ENCODE measurements at places on chromosomes 6 and 20.

GRCh38 chr6:140897349-140897748, 1235.4 kb upstream of the GJE1 start:
- DNase-seq, result no peak

DNA sequence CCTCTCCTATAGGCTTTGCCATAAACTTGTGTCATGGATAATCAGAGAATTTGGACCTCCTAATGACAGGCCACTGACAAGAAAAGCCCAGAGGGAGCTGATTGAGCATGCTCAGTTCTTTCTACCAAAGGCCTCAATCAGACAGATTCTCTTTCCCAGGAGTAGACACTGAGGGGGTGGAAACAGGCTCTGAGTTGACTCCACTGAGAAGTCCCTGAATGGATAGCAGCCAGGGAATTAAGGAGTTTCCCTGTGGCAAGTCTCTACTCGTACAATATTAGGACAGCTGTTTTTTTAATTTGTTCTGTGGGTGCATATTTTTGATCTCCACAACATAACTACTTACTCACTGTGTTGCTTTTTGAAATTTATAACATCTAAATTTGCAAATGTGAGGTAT, 63.3 kb downstream of the SLC16A10 start:
- DNase-seq, result no peak

GRCh38 chr20:48164034-48164433, 378.8 kb upstream of the SULF2 start:
- DNase-seq, result no peak

DNA sequence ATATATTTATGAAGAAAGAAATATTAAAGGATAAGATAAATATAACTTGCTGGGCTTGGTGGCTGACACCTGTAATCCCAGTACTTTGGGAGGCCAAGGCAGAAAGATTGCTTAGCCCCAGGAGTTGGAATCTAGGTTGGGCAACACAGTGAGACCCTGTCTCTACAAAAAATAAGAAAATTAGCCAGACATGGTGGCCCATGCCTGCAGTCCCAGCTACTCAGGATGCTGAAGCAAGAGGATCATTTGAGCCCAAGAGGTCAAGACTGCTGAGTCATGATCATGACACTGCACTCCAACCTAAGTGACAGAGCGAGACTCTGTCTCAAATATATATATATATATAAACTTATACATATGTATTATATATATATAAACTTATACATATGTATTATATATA, 164.0 kb downstream of the MRPL14 start:
- no peak for DNase-seq
